ENCODE measurements at places on chromosomes 5 and 9. TPM values are rescaled to one million over a fixed set of nuclear protein-coding genes. Genes with fewer than 3 reads are reported as not detected.

GFI1B gene
- total RNA-seq = not detected

DNA sequence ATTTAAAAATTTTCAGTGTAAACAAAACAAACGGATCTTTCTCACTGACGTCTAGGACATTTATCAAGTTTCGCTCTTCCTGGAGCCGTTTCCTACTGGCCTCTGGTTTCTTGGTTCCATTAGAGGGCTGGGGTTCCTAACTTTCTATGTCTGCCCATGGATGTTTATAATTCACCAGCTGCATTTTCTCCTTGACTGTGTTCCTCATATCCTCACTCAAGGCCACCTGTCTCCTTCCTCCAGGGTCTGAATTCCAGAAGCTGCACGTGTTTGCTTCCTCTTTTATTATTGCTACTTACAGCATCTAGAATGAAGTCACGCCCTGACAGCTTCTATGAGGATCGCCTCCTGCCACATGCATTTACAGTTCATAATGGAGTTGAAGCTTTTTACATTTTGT is 74.1 kb upstream of the BASP1 start:
- DNase-seq = no peak

FCN2 gene
- not detected for total RNA-seq

FIBCD1 gene
- total RNA-seq = 6.2 TPM

DNA sequence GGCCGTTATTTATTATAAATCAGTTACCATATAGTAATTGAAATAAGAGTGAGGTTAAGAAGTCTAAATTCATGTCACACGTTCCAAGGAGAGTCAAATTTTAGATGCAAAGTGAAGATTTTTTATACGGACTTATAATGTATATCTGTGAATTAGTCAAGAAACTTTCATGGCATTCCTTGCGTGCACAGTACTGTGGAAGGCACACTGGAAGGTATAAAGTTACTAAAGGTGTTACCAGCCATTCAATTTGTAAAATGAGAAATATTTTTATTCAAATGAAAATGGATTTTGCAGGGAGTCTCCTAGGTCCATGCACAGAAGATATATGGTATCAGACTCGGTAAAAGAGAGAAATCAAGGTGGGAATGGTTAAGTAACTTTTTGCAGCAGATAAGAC is 408.1 kb upstream of the CTNND2 start:
- DNase-seq = no peak

CARD6 gene
- total RNA-seq = 0.22 TPM

Measured in H9 (cell line).